Stimulated activated CD4-positive, alpha-beta T cell treated with anti-CD3 and anti-CD28 coated beads, TNF-alpha, amount 100 ng/mL, for 48 hours (primary cell): ENCODE measurements at places on chromosomes 4 and X.

- no peak for DNase-seq
These were observed 10.5 kb downstream of the PPAT start for GRCh38 chr4:56424697-56425514.

DNA sequence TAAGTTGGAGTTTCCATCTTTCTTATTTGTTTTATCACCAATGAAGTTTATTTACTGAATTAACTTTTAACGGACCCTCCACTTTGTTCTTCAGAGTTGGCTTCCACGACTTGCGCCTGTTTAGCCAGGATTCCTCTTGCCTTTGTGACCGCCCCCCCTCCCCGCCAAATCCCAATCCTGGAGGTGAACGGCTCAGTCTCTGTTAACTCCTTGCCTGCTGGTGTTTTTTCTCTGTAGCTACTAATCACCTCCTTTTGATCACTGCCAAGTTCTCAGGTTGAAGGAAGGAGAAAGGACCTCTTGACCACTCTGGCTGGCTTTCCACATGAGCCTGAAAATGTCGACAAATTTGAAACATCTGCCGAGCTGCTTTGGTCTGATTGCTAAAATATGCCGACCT is 46.8 kb upstream of the BCOR start:
- DNase-seq: no peak

GRCh38 chrX:77447653-77448569 is 722 bp downstream of the FGF16 start:
- no peak for DNase-seq

DNA sequence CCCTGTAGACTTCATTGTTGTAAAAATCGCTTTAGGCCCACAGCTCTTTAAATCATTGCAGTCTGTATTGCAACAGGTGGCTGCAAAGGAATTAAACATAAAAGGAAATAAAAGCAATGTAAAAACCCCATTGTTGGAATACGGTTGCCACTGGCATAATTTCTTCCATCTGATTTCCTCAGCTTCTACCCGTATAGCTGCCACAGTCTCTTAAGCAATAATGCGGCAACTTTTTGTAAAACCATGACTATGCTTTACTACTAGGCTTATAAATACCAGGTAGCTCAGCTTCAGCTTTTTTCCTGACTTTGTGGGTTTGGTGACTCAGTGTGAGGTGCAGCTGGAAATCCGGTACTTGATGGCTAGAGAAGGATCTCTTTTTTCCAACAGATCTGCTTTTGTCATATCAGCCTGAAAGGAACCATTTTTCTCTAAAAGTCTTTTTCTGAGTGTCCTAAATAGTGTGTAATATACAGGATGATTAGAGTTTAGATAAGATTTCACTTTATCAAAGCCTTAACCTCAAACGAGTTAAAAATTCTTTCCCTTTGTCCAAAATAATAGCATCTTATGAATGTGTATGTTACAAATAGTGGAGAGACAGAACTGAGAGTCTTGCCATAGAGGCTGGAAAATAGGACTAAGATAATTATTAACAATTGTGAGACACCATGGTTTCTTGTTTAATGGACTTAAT is 268.0 kb downstream of the ADGRL3 start:
- DNase-seq: no peak

GRCh38 chrX:129665916-129666644 is 11.3 kb upstream of the APLN start:
- DNase-seq: no peak

GRCh38 chrX:37677765-37678164 is 7.8 kb upstream of the XK start:
- DNase-seq: no peak

DNA sequence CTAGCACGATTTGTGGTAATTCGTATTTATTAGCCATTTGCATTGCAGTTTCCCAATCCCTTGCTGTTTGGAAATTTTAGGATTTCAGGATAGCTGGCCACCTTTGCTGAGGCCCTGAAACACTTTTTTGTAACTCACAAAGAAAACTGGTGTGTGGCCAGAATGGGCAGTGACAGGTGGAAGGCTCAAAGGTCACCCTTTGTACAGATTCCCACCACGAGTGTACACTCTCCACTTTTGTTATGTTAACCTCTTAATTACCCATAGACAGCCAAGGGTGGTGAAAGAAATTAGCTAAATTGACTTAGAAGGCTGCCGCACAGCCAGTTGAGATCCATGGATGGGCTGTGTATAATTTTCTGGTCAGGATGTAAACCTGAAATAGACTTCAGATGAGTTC is 109.7 kb upstream of the ARX start:
- no peak for DNase-seq

GRCh38 chrX:9298221-9298620 is 166.6 kb upstream of the TBL1X start:
- DNase-seq: no peak

DNA sequence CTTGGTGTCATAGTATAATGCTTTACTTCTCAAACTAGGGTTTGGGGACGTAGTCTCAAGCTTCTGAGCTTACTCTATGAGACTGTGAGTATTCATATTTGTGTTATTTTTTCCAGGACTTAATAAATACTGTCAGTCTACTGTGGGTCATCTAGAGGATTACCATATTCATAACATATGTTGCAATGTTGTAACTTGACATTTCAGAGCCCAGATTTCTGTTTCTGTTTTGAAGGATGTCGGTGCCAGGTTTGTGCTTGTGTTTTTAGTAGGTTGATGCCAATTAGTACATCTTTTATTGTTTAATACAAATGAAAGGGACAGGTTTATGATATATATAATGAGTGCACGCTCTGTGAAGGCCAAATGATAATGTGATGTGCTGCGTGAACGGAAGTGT is 69.6 kb downstream of the SPANXN4 start:
- no peak for DNase-seq

DNA sequence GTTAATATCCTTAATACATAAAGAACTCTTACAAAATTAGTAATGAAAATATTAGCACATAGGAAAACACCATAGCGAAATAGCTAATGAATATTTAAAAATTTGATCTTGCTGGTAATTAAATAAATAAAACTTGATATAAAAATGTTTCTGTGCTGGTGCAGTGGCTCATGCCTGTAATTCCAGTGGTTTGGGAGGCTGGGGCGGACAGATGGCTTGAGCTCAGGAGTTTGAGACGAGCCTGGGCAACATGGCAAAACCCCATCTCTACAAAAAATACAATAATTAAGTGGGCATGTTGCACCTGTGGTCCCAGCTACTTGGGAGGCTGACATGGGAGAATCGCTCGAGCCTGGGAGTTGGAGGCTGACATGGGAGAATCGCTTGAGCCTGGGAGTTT is 7.6 kb downstream of the FAM199X start:
- DNase-seq: no peak

DNA sequence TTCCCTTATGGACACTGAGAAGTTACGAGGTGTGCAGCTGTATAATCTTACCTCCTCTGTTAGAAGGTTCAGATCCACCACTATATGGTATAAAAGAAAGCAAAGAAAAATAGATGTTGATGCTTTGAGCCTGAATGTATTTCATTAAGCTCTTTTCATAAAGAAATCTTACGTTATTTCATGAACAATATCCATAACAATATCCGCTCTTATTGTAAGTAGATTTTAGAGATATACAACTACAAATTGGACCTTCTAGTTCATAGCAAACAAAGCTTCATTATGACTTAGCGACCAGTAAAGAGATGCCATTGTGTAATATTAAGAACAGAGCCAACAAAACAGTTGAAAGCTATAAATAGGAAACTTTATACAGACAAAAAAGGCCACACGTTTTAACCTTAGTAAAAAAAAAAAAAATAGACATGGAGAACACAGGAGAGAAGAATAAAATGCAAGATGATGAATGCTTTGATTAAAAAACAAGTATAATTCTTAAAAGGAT is 203.6 kb downstream of the PDGFC start:
- DNase-seq: no peak

DNA sequence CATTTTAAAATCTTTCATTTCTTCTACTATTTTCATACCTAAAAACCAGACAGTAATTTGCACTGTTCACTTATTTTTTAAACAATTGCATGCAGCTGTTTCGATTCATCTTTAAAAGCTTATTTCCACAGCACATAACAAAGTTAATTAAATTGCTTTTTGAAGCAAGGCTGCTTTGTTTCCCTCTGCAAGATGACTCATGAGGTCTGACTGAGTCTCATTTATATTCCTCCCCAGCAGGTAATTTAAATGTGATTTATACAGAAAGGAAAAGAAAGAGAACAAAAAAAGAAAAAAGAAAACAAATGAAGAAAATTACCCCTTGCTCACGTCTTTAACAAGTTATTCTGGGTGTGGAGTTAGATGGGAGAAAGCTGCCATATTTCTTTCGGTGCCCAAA is 22.8 kb downstream of the VMA21 start:
- no peak for DNase-seq

DNA sequence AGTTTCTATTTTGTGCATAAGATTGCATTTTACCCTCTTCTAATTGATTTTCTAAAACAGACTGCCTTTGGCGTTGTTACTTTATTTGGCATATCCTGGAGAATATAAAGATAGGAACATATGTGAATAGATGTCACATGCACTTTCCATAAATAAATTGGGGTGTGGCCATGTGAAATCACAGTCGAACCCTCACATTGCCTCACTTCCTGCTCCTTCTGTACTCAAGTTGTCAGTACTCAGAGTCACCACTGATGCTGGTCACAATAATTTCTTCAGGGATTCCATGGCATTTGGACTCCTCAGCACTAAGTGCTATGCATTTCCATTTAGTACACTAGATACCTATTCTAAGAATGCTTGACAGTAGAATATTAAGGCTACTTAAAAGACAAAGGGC is 1.4 kb upstream of the EMCN start:
- no peak for DNase-seq

- DNase-seq: no peak
These were observed 10.0 kb upstream of the LNX1 start for GRCh38 chr4:53601251-53601764.

DNA sequence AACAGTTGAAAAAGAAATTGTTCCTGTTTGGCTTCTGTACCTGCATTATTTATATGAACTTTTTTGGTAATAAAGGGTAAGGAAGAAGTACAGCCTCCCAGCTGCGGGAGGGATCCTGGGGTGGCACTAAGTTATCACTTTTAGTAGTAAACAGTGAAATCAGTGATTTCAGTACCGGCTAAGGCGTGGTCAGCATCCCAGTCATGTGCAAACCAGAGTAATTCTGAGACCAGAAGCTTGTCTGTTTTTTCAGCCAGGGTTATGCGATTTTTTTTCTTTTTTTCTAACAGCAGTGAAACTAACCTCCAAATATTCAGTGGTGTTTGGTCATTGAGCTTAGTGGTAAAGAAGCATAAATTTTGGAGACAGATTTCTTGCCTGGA is 3.3 kb downstream of the EGF start:
- DNase-seq: no peak

DNA sequence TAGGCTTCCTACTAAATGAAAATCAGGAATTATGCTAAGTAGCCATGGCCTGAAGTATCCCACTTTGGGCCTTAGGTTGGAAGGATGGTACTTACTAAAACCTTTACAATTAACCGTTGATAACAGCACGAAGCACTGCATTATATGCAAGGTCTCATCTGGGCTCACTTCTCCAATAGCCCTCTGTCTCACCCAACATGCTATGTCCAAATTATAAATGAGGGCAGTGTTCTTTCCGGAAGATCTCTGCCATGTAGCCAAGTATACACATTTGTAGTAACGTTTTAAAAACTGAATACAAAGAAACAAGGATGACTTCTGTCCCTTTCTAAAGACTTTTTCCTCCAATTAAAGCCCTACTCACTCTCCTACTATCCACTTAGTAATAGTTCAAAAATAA is 51.6 kb downstream of the SCFD2 start:
- DNase-seq: no peak

GRCh38 chr4:88147799-88148217 is 10.6 kb downstream of the ABCG2 start:
- no peak for DNase-seq

- DNase-seq: no peak
These were observed 11.1 kb downstream of the ACOT9 start for GRCh38 chrX:23731951-23732350.

DNA sequence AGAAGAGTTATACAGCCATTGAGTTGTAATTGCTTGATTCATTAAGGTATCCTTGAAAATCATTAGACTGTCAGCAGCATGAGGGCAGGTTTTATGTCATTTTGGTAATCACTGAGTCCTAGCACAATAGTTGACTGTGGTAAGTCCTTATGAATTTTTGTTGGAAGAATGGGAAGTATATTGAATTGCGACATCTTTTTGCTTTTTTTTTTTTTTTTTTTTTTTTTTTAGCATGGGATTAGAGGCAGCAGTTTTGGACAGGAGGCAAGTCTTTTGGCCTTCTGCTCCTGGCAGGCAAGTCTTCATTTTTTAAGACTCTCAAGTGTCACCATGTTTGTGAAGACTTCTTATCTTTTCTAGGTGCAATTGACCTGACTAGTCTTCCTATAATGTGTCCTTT is 29.7 kb downstream of the PRRG1 start:
- no peak for DNase-seq

DNA sequence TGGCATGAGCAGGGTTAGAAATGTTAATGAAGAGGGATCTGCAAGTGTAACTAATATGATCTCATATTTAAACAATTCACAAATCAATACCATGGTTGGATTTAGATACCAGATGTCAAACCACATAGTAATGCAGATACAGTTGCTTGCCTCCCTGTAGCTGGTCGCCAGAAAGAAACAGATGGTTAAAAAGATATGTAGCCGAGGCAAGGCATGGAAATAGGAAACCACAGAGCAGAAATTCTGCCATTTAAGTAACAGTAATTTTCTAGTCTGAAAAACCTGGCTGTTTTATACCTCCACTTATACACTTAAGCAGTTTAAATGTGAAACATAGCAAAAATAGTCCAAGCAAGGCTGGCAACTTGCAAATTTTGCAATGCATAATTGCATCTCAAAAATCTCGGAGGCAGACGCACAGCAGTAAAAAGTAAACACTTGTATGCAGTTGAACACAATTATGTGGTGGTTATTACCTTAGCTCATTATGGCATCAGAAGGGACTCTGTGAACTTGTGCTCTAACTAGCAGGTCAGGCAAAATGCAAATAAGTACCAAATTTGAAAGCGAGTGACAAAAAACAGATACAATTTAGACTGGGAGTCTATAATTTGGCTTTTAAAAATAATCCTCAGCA is 126.8 kb downstream of the NAA11 start:
- DNase-seq: no peak

DNA sequence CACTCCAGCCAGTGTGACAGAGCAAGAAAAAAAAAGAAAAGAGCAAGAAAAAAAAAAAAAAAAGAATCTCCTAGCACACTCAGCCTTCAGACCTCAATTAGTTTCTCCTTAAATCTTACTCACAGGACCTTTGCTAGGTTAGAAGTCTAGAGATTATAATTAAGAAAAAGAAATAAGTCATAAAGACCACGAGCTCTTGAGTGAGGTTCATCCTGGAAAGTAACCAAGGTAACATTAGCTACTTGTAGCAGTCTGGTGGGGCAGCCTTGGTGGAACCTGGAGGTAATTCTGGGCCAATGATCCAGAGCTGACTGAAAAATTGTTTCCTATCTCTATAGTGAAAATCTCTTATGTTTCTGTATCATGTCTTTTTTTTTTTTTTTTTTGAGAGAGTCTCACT is 21.2 kb upstream of the DDX3X start:
- no peak for DNase-seq
